GM12891 (cell line): ENCODE measurements at places on chromosomes 5 and 9.

- DNase-seq = no peak
Measured at GRCh38 chr5:125190232-125191087, 444.0 kb upstream of the ZNF608 start.

DNA sequence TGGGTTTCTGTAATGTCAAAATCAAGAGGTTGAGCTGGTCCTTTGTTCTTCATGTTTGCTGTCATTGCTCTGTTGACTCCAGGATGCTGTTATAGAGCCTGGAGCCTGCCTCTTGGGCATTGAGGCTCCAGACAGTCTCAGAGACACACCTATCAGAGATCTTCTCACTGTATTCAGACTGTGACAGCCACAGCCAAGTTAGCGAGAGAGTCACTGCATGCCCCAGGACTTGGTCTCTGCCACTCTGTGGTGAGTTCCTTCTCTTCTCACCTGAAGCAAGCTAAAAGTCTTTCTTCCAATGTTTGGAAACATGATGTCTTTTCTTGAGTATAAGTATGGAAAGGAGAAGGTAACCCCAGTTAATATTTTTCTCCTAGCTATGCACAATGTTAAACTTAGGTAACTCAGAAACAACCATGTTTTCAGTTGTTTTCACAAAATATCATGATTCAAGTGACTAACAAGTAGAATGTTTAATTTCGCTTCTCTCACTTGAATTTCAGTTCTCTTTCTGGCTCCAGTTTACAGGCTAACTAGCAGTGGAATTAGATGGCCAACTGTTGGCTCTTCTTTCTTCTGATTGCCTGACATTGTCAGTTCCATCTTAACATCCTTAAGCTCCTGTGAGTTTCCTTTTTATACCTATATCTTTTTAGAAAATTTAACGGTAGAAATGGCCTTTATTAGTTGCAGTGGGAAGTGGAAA is 20.6 kb upstream of the ZFYVE16 start:
- DNase-seq = no peak

DNA sequence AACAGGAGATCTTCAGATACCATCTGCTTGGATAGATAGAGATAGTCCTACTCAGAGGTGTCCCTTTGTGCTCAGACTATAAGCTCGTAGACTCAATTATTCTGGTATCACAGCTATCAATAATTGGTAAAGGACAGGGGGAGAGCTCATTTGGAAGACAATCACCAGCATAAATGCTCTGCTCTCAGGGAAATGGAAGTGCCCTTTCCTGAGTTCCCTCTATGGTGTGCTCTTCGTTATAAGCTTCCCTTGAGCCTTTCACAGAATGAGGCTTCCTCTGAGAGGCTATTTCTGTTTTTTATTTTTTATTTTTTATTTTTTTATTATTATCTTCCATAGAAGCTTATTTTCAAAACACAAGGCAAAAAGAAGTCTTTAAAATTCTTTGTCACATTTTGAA is 1155.7 kb upstream of the DMAC1 start:
- no peak for DNase-seq

DNA sequence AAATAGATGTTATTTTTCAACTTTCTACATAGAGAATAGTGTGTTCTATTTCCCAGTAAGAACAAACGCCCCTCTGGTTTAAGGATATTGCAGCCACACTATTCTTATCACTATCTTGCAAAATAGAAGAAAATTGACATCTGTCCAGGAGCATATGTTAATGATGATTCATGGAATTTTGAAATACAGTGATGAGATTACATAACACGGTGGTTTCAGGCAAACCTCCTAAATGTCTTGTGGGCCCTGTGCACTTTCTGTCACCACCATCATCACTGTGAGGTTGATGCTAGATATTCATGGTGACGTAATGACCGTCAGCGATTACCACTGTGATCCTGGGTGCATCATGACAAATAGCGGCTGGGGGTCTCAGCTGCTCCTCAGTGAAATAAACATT is 48.1 kb downstream of the CFAP90 start:
- DNase-seq = no peak

DNA sequence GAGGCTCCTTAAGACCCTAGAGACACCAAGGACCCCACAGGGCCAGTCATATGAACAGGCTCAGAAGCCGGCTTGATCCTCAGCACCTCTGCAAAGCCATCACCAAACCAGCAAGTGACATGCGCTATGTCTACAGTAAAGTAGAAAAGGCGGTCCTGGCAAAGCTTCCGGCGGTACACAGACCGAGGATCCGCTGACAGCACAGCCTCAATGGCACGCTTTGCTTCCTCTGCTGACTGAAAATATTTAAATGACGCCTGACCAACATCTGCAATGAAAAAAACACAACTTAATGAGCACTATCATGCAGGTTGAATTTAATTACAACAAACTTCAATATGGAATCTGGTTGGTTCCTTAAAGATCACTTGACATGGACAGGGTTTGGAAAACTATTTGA is 17.6 kb downstream of the TRMO start:
- DNase-seq = no peak

DNA sequence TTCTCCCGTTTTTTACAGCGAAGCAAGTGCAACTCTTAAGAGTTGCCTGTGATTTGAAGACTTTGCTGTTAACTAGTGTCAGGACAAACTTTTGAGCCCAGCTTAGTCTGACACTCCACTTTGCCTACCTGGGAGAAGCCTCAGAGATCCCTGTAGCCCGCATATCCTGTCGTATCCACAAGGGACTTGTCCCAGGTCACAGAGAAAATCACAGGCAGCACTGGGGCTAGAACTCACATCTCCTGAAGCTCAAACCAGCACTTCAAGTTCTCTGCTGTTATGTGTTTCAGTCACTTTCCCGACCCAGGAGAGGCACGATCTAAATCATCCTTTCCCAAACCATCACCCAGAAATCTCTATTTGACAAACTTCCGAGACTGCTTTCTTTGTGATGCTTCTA is 584.5 kb downstream of the ACTL7B start:
- no peak for DNase-seq

DNA sequence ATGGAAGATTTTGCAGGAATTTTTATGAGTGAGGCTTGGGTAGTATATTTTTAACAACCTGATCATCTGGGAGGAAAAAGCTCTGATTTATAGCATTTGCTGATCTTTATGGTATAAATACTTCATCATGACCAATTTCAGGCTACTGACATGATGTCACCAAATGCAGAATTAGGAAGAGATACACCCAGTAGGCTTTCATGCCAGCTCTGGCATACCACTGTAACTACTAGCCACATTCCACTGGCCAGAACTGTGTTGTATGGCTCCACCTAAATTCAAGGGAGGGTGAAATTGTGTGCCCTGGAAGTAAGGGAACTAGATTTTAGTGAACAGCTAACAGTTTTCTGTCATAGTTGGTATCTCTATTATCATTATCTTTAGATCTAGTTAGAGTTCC is 17.6 kb downstream of the AP3S1 start:
- no peak for DNase-seq

GRCh38 chr9:89482901-89483361 is 15.0 kb downstream of the SEMA4D start:
- no peak for DNase-seq

GRCh38 chr9:124487260-124488182 is 19.7 kb downstream of the NR5A1 start:
- DNase-seq = no peak

GRCh38 chr9:75455444-75455921 is 367.2 kb downstream of the OSTF1 start:
- DNase-seq = no peak

DNA sequence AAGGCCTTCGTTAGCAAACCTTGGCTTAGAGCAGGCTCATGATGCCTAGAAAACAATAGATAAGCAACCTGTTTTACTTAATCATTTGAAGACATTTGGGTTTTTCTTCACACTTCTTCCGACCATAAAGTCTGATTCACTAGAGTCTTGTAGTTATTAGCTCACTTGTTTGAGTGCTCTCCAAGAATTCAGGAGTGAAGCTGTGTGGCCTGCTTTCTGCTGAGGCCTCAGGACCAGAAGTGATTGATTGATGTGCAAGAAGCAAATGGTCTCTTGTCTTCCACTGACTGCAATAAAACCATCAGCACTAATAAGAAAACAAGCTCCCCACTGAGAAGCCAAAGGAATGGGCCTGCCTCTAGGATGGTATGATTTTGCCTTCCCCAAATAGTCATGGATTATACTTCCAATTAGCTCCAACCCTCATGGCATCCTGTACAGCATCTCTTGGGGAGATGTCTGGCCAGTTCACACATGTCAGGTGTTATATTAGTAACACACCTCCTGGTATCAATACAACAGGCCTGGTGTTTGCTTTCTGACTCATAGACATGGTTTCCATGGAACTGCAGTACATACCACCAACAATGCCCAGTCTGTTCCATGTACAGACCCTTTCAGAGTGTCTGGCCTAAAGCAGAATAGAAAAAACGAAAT is 317.6 kb downstream of the CWC27 start:
- DNase-seq = no peak

- no peak for DNase-seq
Measured at GRCh38 chr5:61342071-61342501, 10.0 kb downstream of the ZSWIM6 start.

DNA sequence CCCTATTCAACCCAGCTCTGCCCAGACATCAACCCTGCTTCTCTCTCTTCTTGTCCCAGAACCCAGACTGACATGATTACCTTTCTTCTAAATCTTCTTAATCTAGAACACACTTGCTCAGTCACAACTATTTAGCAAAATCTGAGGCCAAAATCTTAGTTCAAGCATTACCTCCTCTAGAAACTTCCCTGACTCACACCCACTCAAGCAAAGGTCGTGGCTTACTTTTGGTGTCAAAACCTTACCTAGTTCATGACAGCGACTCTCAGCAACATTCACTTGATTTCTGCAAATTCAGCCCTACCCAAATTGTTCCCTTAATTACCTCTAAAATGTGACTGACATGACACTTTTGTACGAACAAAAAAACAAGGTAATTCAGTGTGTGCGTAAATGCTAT is 130.2 kb downstream of the TLE1 start:
- DNase-seq = no peak

- DNase-seq = no peak
Measured at GRCh38 chr9:88692827-88693226, 157.8 kb downstream of the NXNL2 start.

- DNase-seq = no peak
Measured at GRCh38 chr5:23330726-23331125, 176.7 kb upstream of the PRDM9 start.

- DNase-seq = no peak
Measured at GRCh38 chr9:78972303-78972999, 599.3 kb upstream of the TLE4 start.

DNA sequence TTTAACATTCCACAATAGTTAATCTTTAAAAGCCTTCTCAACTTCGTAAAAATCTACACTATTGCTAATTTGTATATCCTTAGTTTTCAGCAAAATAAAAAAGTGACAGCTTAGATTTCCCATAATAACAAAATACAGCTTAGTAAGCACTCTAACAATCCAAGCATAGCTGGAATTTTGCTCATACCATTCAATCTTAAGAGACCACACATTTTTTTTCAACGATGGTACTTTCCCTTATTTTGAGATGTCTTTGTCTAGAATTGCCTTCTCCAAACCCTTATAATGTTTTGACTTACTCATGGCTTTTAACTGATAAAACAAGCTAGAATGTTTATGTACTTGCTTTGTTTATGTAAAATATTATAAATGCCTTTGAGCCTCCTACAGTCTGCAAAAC is 65.6 kb downstream of the HOMER1 start:
- no peak for DNase-seq

GRCh38 chr5:143147902-143148301 is 255.6 kb downstream of the NR3C1 start:
- no peak for DNase-seq

GRCh38 chr5:2505217-2505616 is 246.3 kb downstream of the IRX2 start:
- DNase-seq = no peak

GRCh38 chr9:129177443-129177790 is 644 bp downstream of the IER5L start:
- no peak for DNase-seq

DNA sequence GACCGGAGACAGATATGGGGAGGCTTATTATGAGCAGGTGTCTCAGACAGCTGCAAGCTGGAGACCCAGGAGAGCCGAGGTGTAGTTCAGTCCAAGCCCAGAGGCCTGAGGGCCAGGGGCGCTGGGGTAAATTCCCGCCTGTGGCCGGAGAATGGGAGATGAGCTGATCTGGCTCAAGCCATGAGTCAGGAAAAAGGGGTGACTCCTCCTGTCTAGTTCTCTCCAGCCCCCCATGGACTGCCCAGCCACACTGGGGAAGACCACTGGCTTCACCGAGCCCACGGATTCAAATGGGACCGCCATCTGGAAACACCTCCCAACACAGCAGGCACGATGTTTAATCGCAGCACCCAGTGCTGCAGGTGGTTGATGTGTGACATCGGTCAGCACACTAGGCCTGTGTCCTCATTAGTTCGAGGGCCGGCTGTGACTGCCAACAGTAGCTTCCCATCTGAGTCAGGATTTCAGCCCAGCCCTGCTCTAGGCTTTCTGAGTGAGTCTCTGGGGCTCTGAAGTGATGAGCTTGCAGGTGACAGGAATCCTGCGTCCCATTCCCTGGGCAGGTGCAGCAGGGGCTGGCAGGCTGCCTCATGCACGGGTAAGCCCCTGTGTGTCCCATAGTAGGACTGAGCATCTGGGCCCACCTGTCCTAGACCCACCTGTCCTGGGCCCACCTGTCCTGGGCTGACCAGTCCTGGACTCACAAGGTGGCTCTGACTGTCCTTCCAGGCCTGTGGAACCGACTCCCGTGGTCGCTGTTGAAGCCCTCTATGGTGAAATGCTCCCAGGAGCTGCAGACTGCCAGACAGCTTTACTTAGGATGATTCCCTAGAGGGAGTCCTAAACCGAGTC is 49.7 kb downstream of the AHRR start:
- no peak for DNase-seq

DNA sequence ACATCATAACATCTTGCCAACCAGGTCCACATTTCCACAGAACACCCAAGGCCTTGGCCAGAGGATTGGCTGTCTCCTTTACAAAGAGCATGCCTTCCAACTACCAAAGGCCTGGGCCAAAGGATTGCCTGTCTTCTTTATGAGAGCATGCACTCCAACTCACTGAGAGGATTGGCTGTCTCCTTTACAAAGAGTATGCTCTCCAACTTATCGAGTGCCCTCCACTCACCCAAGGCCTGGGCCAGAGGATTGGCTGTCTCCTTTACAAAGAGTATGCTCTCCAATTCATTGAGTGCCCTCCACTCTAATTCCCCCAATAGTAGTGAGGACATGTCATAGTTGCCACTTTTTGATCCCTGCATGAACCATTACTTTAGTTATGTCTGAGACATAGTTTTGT is 79.9 kb upstream of the TAS2R1 start:
- no peak for DNase-seq

DNA sequence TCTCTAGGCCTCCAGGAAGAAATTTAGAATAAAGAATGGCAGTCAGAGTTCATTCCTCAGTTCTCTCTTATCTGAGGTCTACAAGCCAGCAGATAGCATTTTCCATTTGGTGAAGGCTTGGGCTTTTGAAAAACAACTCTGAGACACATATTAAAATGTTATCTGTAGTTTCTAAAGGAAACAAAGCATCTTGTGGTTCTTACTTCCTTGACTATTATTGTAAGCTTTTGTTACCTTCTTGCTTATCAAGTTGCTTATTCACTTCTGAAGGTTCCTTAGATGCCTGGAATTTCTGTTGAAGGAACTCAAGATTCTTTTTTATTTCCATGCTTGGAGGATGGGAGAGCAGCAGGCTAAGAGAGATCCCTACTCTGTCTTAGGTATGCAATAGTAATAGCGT is 79.2 kb upstream of the MRPS30 start:
- no peak for DNase-seq

- DNase-seq = no peak
Measured at GRCh38 chr5:160792281-160792680, 59.7 kb downstream of the ATP10B start.

- no peak for DNase-seq
Measured at GRCh38 chr9:95770653-95771131, 104.8 kb upstream of the ERCC6L2 start.
